Activated T-cell treated with anti-CD3 and anti-CD28 coated beads, Interleukin-2, amount 50 U/mL, for 48 hours (primary cell): ENCODE measurements at places on chromosomes 5 and 9.

DNA sequence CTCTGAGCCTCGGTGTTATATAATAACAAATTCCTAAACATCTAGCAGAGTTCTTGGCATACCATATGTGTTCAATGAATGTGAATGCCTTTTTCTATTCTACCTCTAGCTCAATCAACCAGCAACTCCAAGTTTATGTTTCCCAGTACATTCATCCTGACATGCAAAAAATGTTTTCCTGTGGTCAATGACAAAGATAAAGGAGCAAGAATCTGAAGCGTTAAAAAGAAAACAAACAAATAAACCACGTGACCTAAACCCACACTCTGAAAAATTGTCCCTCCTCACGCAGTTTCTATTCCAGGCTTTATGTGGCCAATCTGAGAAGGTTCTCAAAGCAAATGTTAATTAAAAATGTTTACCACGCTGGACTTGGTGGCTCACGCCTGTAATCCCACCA, 18.0 kb downstream of the KLF4 start:
- DNase-seq = no peak

- no peak for DNase-seq
Measured at GRCh38 chr5:149409268-149409948, 30.3 kb upstream of the IL17B start.

DNA sequence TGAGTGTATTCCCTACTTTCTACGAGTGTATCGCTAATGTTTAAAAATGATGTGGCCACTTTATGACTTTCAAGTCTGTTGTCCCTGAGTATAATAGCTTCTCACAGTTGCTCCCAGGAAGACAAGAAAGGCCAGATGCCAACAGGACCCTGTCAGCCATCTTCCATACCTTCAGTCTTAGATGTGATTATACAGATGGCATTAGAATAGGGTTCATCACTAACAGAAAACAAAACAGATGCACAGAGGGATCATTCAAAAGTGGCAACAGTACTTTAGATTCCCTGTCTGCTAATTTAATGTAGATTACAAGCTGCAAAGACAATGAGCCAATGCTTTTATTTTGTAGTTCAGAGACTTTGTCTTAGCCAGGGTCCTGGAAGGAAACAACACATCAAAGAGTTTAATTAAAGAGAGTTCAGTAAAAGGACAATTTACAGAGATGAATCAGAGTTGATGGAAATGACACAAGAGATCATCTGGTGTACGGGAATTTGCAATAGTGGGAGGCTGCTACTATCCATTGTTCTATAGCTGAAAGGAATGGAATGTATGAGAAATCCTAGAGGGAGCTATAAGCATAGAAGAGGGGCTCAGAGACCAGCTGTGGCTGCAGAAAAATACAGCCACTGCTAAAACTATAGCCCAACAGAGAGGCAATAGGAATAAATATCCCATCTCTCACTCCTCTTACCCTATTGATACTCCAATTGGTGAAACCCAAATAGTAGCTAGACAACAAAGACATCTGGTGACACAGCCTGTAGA, 393.7 kb upstream of the SMC2 start:
- no peak for DNase-seq

- no peak for DNase-seq
Measured at GRCh38 chr9:27278374-27278773, 18.6 kb downstream of the EQTN start.

- DNase-seq = no peak
Measured at GRCh38 chr5:123203105-123203800, 114.2 kb downstream of the PRDM6 start.

DNA sequence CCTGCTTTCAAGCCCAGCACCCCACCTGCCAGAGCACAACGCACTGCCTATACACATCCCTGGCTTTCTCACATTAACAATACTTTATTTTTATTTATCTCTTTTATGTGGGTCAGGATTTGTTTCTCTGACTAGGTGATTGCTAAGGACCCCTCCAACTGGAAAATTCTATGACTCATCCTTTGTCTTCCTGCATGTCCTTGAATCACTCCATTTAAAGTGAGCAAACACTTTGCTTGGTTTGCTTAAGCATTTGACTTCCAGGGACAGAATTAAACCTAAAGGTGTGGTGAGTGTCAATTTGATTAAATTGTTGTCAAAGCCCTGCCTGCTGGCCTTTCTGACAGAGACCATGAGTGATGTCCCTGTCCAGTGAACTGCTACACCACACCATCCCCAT, 536.5 kb upstream of the BRINP1 start:
- DNase-seq = no peak

GRCh38 chr5:84274585-84275468, 109.9 kb downstream of the EDIL3 start:
- DNase-seq = peak; percentile 17

GRCh38 chr5:74179179-74179578, 461.3 kb downstream of the ENC1 start:
- no peak for DNase-seq

- no peak for DNase-seq
Measured at GRCh38 chr5:51544031-51544785, 161.0 kb downstream of the ISL1 start.

GRCh38 chr5:171421331-171422262, 2.1 kb downstream of the FGF18 start:
- no peak for DNase-seq

DNA sequence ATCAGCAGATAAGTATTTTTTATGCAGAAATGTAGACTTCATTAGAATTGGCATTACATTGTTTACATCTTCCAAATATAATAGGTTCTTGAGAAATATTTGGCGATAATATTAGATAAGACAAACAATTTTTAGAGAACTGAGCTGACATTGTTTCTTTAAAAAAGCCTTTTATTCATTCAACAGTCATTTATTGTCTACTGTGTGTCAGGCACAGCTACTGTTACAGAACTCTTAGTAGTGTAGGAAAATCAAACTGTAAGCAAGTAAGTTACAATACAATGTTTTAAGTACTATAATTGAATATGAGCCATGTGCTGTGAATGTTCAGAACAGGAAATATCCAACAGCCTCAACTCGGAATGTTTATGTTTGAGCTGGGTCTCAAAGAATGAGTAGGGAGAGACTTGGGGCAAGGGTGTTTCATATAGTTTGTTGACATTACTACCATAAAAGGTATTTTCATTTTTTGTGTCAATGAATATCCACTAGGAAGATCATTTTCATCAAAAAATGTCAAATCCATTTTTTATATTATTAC, 114.0 kb downstream of the CDC42SE2 start:
- no peak for DNase-seq

DNA sequence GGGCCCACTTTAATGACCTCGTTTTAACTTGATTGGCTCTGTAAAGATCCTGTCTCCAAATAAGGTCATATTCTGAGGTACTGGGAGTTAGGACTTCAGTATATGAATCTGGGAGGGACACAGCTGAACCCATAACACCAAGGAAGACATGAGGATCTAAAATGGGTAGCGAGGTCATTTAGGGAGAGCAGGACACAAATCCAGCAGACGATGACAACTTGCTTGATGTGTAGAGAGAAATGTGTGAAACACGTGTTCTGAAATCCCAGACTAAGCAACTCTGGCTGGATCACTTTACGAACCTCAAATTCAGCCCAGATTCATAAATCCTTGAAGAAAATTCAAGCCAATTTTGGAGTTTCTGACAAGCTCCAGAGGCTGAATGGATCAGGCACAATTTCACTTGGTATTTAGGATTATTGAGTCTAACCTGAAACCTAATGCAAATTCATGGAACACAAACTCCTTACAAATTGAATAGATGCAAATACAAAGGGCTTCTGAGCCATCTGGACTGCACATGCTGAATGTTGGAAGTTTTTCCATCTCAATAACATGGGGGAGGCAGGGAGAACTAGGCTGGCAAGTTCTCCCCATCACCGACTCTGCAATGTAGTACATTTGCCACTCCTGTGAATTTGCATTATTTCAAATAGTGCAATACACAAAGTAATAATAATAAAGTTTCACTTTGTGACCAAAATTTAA, 74.0 kb upstream of the SLC30A5 start:
- DNase-seq = no peak

DNA sequence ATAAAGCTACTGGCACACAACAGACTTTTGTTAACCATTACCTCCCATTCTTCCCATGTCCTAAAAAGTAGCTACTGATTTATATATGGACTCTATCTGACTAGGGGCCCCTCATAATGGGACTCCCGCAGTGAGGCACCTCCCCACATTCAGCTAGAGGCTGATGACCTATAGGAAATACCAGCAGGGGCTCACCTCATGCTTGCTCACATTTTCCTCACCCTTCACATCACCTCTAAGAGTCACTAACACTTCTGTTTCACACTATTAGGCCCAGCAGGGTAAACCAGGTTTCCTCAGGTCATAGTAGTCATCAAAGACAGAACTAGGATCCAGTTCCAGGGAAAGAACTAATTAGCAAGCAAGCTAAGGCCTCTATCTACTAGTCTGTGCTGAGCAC, 60.7 kb downstream of the PRELID2 start:
- no peak for DNase-seq

DNA sequence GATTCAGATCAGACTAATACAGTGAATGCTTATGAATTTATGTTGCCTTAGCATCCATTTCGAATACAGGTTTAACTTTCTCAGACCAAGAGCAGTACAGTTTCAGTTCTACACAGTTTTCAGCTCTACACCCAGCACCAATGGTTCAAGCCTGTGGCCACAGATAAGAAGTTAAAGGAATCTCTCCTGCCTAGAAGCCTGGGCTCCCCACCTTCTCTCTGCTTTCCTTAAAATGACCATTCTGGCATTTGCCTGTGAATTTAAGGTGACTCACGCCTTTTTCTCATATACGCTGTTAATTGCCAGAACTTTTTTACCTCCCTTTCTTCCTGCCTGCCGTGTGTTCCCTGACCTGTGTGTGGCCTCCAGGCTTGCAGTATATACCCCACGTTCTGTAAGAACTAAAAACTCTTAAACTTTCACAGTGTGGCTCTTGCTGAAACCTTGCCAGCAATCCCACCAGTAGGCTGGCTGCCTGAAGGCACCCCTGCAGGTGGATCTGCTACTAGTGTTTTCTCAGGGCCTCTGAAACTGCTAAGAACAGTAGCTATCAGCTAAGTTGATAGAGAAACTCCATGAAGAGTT, 692.8 kb upstream of the CDH18 start:
- no peak for DNase-seq

DNA sequence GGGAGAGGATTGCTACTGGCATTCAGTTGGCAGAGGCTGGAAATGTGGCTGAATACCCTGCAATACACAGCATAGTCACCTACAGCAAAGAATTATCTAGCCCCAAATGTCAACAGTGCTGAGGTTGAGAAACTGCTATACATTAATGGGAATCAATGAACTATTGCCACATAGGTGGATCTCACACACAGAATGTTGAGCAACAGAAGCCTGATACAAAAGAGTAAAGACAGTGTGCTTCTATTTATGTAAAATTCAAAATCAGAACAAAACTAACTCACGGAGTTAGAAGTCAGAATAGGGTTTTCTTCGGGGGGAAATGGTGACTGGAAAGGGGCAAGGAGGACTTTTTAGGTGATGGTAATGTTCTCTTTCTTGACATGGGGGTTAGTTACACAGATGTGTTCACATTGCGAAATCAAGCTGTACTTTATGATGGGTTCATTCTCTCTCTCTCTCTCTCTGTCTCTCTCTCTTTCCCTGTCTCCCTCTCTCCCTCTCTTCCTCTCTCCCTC, 45.7 kb upstream of the PANK3 start:
- DNase-seq = no peak

GRCh38 chr9:123753016-123753415, 176.9 kb downstream of the DENND1A start:
- no peak for DNase-seq

- DNase-seq = no peak
Measured at GRCh38 chr5:80644900-80645299, 9.6 kb upstream of the MSH3 start.

DNA sequence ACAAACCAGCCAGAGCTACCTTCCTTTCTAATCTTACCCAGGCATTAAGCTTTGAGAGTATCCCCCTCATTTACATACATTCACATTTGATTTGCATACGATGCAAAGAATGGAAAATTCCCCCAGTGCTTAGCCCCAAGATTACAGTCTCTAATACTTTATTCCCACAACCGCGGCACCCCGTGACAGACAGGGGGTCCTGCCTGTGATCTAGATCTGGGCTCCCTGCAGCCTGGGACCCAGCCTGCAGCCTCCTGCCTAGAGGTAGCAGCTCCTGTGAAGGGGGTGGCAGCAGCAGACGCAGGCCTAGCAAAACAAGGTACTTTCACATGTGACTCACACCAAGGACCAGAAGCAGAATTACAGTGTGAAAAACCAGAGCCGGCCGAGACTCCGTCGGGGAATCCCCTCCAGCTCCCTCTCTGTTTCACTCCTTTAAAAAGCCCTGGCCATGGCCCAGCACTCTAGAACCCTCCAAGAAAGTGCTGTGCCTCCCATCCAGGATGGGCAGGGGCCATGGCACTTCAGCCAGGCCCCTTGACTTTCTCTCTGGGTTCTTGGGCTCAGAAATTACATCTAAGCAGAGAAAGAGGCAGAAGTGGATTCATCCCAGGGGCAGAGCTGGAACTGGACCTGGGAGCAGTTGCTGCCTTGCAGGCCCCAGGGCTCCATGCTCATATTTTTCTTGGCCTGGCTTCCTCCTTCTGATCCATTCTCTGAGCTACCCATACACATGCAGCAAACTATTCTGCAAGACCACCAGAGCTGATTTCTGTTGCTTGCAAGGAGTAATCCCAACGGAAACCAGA, 14.0 kb upstream of the TCF7 start:
- DNase-seq = peak; percentile 85

- peak; percentile 75 for DNase-seq
Measured at GRCh38 chr5:131379723-131380122, 115.9 kb downstream of the CDC42SE2 start.

DNA sequence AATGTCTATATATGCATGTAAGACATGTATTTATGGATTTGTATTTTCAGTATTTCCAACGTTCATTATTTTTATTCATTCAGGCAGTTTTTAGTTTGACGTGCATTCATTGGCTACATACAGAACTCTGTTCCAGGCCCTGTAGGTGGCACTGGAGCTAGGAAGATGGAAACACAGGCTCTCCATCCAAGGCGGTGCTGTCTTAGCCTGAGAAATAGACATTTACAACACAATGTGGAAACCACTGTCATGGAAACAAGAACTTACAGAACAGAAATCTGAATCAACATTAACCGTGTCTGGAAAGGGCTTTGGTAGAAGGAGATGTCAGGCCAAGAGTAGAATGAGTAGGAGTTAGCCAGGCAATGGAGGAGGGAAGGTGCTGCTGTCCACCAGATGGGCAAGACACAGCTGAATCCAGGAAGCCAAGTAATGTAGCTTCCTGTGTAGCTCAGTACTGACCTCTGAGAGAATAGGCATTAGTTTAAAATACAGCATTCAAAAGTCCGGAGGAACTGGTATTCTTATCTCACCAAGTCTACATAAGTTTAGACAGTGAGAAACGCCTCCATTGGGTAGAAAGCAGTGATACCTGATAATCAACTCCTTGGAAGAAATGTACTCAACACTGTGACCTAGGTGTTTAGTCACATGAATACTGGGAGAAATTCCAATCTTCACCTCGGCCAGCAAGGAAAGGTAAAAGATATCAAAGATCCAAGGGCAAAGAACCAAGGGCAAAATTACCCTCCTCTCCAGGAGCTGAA, 388.6 kb upstream of the CDH6 start:
- no peak for DNase-seq
